D721Med (cell line): ENCODE measurements at places on chromosomes 2 and 18.

DNA sequence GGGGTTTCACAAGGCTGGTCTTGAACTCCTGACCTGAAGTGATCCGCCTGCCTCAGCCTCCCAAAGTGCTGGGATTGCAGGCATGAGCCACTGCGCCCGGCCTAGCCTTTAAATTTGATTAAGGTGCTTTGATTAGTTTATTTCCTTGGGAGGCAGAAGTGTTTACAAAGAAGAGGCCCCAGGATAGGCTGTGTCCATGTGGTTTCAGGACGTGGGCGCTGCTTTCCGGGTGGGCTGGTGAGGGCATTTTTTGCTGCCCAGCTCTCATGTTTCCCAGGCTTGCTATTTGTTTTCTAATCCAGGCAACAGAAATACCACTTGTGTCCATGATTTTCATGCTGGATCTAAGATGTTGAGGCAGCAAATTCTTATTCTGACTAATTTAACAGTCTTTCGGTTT is 124.2 kb downstream of the SH3RF3 start:
- DNase-seq: no peak

DNA sequence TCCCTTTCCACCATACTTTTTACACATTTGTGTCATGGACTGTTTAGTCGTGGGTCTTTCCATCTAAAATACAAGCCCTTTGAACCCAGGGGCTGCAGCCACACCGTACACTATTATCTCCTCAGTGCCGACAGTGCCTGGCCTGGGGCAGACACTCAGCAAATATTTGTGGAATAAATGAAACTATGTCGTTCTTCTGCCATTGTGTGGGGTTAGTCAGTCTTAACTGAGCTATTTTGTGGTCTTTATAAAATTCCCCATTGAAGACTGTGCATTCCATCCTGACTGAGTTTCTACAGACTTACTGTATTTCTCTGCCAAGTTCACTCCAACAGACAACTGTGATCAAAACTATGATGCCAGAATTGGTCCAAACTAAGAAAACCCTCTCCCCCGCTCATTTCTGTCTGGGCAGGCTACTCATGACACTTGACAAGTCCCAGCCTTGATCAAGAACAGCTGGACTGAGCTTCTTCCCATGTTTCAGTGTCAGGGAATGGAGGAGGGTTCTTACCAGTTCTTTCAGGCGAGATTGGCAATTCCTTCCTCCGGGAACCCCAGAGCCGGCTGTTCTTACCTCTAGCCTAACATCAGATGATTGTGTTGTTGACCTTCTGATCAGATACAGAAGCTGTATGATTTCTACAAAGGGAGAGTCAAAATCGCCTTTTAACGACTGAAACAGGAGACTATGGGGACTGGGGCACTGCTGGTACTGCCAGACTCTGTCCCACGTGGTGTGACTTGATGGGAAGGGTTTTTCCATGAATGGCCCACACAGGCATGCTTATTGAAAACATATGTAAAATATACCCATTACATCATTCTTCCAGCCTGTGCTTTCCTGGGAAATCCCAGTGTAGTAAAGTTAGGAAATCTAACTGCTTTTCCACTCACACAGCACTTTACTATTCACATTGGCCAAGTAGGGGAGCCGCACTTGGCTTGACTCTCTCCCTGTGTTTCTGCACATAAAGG is 77.4 kb upstream of the NPAS2 start:
- no peak for DNase-seq

DNA sequence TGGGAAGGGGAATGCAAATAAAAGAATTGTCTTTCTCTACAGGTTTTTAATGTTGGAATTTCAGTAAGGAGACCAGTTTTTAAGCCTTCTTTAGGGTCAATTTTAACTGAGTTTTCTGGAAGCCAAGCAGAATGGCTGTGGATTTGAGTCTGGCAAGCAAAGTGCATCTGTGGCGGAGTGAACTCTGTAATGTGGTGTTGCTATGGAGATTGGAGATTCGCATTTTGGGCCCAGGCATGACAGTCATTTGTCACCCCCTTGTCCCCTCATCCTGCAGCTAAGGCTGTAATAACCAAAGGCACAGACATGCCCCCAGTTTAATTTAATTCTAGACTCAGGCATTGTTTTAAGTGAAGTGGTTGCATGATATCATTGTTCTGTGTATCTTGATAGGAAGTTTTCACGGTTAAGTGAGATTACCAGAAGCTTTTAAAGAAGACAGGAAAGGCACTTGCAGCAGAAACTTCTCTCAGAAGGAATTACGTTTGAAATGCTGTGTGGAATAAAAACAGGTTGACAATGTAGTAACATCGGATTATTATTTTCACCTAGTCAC is 30.6 kb downstream of the ARMC9 start:
- DNase-seq: no peak

- no peak for DNase-seq
Measured at GRCh38 chr2:207385903-207386302, 143.9 kb upstream of the CREB1 start.

DNA sequence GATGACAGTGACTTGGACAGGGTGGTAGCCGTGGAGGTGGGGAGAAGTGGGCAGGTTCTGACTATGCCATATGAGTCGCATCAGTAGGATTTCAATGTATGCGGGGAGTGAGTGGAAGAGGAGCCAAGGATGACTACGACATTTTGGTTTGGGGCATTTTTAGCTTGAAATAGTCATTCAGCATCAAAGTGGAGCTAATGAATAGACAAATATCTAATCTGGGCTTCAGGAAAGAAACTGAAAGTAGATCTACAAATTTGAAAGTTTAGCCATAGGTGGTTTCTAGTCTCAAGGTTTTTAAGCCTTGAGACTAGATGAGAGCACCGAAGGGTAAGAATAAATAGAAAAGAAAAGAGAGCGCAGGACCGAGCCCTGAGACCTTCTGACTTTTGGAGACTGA is 58.3 kb downstream of the FEZ2 start:
- no peak for DNase-seq

- DNase-seq: no peak
Measured at GRCh38 chr2:151197184-151198108, 64.2 kb downstream of the RBM43 start.

- DNase-seq: no peak
Measured at GRCh38 chr2:143284087-143284675, 155.0 kb downstream of the ARHGAP15 start.

- DNase-seq: no peak
Measured at GRCh38 chr2:207746131-207746530, 23.6 kb downstream of the FZD5 start.

- no peak for DNase-seq
Measured at GRCh38 chr2:161782615-161783014, 158.4 kb downstream of the SLC4A10 start.

- DNase-seq: no peak
Measured at GRCh38 chr2:219417374-219417773, 803 bp upstream of the DES start.

DNA sequence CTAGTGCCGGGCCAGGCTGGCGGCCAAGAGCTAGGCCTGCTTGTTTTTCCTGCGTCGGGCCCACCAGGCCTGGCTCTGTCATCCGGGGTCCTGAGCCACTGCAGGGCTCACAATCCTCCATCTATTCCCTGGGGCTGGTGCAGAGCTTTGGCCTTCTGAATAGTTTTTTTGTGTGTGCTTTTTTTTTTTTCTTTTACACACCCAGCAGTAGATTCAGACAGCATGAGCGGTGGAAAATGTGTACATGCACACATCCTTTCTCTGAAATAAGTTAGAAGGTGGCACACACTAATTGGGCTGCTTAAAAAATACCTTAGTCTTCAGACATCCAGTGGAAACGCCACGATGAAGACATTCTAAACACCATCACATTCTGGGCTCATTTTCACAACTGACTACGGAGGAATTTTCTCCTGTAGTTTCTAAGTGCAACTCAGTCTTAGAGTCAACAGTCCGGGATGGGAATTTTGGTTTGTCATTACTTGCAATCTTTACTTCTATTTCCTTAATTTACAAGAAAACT is 6.1 kb downstream of the ZFP36L2 start:
- DNase-seq: no peak

- no peak for DNase-seq
Measured at GRCh38 chr2:10120877-10121574, 1.5 kb upstream of the RRM2 start.
